ENCODE measurements at places on chromosomes 11 and 22.

- DNase-seq: no peak
Measured at GRCh38 chr11:123405123-123405592, 24.9 kb upstream of the GRAMD1B start.

- DNase-seq: no peak
Measured at GRCh38 chr22:32226326-32227104, 21.6 kb upstream of the RFPL2 start.

DNA sequence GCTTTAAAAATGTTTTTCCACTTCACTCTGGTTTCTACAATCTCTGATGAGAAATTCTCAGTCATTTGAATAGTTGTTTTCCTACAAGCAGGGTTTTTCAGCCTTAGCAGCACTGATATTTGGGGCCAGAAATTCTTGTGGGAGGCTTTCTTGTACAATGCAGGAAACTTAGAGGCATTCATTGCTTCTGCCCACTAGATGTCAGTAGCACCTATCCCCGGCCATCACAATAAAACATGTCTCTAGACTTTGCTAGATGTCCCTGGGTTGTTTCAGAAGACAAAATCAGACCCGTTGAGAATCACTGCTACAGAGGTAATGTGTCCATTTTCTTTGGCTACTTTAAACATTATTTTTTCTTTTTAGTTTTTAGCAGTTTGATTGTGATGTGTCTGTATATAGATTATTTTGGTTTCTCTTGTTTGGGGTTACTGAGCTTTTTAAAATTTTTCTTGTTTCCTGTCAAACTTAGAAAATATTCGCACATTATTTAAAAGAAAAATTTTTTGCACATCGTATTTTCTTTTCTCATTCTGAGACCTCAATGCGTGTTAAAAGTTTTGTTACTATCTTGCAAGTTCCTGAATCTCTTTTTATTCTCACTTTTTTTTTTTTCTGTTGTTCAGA is 60.8 kb upstream of the CCDC179 start:
- DNase-seq: peak; percentile 46

DNA sequence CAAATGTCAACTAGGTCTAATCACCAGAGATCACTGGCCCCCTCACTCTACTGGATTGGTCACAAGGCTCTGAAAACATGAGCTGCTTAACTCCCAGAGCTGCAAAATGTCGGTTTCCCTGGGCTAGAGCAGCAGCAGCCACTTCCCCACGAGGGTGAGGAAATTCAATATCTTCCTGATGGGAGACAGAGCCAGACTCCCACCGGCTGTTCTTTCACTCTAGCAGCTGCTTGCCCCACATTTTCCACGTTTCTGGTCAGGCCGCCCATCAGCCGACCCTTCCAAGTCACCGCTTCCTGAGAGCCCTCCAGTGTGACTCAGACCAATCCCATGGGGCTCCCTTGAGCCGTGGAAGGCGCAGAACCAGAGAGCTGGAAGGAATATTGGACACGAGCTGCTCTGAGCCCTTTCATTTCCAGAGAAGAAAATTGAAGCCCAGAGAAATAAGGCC is 227.0 kb downstream of the ADAMTS15 start:
- DNase-seq: no peak

DNA sequence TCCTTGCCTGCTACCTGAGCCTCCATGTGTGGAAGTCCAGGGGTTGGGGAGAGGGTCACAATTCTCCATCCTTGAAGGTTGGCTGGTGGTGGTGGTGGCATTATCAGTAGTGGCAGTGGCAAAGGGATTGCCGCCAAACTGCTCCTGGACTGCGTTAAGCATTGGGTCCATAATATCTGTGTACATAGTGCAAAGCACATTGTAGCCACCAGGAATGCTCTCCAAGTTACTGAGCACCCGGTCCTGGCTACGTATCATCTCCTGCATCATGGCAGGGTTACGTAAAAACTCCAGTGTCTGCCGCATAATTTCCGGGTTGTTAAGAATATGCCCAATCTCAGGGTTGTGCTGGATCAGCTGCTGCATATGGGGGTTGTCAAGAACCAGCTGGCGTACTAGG is 1.2 kb downstream of the UBQLN3 start:
- no peak for DNase-seq

DNA sequence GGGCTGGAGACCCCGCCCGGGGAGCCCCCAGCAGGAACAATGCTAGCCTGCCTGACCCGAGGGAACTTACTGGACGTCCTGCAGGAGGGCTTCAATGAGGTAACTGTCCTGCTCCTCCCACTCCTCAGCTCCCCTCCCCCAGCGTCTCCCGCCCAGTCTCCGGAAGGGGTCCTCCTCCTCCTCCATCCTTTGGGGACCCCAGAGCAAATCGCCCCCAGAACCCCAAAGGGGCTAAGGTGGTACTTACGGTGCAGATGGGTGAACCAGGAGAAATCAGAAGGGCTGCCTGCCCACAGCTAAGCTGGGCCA is 272 bp downstream of the DIXDC1 start:
- DNase-seq: no peak

DNA sequence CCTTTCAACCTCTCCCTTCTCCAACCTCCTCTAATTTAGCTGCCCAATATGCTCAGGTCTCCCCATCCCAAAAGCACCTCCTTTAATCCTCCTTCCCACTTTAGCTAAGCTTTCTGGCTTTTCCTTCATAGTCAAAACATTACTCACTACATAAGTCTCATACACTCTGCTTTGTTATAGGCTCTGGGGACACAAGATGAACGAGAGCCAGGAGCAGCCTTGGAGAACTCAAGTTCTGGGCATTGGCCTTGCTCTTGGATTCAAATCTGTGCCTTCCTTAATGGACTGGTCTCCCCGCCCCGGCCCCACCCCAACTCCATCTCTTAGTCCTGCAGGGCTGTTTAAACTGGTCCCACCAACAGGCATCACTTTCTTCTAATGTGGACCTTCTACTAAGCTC is 11.4 kb upstream of the HPX start:
- DNase-seq: no peak

DNA sequence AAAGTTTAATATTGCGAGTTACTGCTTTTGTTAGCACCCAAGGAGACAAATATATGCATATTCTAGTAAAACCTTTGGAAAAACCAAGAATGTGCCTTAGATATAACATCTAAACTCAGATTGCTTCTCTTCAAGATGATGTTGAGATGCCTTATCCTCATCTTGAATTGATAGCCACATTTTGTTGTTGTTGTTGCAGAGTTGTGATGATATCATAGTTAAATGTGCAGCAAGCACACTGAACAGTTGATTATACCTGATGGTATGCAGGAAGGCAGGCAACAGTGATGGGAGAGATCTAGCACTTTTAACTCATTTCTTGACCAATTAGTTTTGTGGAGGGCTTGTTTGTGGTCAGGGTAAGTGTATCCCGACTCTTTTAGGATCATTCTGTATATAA is 48.0 kb downstream of the KDM2A start:
- DNase-seq: no peak

DNA sequence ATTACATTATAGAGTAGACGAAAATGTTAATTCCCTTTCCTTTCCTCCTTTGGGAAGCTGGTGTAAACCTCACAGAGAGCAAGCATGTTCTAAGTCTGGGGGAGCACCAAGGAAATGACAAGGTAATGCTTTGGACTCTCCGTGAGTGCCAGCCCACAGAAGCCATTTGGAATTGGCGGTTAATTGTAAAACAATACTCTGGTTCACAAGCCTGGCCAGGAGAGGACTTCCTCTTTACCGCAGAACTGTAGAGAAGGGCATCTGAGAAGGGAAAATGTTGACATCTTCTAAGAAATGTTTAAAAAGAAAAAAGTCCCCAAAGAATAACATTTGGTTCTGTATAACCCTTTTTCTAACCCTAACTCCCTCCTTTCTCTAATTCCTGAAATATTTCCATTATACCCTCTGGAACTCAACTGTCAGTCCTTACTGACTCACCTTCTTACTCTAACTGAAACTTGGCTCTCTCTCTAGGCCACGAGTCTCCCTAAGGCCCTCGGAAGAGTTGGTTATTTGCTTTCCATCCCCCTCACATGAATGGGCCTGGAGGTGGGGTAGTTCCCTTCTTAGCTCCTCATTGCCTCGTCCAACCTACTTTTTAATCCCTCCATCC is 379.8 kb downstream of the SOX6 start:
- DNase-seq: peak; percentile 32

DNA sequence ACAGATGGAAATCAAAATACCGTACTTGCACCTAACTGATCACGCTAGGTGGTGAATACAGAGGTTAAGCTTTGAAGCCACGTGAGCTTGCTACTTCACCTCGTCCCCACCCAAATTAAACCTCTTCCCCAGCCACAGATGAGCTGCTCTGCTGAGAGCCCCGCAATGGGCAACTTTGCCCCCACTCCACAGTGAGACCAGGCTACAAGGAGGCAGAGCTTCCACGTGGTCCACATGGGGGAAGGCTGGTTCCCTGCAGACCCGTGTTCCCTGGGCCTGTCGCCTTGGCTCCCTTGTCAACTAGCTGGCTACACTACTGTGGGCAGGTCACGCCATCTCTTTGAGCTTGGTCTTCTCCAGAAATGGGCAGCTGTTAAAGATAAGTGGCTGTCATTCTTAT is 10.9 kb downstream of the CD5 start:
- no peak for DNase-seq

GRCh38 chr11:74681686-74682651 is 49.3 kb downstream of the CHRDL2 start:
- DNase-seq: no peak

- no peak for DNase-seq
Measured at GRCh38 chr22:45210991-45211390, 29.7 kb downstream of the KIAA0930 start.

DNA sequence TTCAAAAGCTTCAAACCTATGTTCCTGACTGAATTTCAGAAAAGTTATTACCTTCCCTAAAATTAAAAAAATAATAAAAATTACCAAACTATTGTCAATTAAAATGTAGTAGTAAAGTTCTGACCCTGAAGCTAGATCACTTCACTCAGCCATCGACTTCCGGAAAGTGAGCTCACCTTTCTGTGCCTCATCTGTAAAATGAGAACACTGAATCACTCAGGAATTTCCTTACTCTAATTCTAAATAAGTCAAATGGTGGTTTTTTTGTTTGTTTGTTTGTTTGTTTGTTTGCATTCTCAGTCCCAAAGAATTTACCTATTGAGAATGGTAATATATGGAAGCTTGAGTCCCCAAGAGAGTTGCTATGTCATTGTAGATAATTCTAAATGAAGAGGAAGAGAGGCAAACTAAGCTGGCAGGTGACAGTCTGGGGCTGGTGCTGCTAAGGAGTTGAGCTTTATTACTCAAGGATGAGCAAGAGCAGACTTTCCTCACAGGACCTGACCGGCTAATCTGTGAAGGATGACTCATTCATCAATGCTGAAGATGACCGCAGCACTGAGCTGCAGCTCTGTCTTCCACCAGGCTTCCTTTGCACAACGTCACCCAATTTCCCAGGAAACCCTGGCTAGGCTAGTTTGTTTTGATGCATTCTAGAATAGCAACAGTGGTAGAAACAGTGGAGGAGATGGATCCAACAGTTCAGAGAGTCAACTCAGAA is 248.8 kb downstream of the RAB38 start:
- DNase-seq: no peak

- DNase-seq: peak; percentile 37
Measured at GRCh38 chr11:36155770-36156160, 133.5 kb downstream of the COMMD9 start.

DNA sequence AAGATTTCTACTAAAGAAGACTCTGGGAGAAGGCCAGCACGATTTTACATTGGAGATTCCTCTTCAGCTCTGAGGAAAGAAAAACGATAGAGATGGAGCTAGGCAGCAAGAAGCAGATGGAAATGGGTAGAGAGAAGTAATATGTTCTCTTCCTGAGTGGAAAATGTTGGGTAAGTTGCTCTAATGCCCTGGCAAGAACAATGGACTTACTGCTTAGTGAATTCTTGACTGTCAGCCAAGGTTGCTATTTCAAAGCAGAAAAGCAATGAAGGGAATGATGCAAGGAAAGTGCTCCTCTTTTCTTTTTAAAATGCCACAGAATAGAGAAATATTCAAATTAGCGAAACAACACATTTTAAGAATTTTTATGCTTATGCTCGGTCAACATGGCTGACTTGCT is 38.4 kb upstream of the CWF19L2 start:
- peak; percentile 4 for DNase-seq
